ENCODE measurements at places on chromosomes 6 and 20.
A peak's percentile ranks its signal among the peaks of the same experiment; 100 is the strongest.

DNA sequence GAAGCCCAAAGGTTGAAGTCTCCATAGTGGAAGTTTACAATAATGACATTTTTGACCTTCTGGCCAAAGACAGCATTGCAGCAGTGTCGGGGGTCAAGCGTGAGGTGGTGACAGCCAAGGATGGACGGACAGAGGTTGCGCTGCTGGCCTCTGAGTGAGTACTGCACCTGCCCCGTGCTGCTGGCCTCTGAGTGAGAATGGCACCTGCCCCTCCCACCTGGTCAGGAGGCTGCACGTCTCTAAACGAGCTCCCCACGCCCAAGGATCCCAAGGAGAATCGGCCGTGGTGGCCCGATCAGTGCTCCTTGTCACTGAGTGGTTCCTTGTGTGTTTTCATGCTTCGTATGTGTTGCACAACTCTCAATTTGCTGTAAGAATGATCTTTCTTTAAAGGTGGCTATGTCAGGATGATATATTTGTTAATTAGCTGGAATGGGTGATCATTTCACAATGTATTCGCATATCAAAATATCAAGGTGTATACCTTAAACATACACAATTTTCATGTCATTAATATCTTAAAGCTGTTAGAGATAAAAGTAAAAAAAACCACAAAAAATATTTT, 40.4 kb downstream of the FRMD1 start:
- DNase-seq = no peak

DNA sequence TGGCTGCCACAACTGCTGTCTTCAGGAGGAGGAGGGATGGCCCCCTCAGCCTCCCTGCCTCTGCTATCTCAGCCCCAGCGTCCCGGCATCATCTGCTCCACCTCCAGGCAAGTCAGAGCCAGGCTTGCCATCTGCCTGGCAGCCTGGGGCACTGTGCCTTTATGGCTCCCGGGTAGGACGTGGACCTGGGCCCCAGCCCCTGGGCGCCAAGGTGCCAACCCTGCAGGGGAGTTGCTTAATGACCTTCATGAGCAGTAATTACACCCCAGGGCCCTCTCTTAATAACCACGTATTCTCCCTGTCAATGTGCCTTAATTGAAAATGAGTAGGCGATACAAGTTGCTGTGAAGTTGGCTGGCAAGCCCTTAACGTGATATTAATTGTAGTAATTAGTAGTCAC, 122.1 kb upstream of the MLN start:
- no peak for DNase-seq

DNA sequence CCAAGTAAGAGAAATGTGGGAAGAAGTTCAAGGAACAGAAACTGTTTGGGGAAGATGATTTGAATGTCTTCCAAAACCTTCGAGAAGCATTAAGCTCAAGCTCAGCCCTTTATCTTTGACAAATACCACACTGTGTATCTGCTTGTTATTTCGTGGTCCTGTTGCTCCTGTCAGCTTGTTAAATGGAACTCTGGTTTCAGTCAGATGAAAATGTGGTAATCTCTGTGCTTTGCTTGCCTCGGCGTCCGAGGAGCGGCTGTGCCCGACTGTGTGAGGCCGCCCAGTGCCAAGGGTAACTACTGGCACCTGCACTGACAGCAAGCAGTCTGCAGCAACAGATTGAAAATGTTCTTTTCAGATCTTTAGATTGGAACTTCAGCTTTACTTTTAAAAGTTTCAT, 577.9 kb upstream of the FLRT3 start:
- no peak for DNase-seq

DNA sequence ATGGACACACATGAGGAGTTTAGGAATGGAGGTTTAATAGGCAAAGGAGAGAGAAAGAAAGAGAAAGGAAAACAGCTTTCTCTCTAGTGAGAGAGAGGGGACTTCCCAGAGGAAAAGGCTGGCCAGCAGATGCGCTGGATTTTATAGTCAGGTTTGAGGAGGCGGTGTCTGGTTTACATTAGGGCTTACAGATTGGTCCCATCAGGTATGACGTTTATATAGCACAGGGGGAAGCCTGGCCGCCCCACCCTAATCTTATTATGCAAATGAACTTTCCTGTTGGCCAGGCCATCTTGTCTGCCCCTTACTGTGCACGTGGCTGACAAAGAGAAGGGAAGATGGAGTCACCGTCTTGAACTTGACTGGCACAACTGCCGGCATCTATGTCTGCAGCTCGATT, 86.6 kb upstream of the QKI start:
- no peak for DNase-seq

DNA sequence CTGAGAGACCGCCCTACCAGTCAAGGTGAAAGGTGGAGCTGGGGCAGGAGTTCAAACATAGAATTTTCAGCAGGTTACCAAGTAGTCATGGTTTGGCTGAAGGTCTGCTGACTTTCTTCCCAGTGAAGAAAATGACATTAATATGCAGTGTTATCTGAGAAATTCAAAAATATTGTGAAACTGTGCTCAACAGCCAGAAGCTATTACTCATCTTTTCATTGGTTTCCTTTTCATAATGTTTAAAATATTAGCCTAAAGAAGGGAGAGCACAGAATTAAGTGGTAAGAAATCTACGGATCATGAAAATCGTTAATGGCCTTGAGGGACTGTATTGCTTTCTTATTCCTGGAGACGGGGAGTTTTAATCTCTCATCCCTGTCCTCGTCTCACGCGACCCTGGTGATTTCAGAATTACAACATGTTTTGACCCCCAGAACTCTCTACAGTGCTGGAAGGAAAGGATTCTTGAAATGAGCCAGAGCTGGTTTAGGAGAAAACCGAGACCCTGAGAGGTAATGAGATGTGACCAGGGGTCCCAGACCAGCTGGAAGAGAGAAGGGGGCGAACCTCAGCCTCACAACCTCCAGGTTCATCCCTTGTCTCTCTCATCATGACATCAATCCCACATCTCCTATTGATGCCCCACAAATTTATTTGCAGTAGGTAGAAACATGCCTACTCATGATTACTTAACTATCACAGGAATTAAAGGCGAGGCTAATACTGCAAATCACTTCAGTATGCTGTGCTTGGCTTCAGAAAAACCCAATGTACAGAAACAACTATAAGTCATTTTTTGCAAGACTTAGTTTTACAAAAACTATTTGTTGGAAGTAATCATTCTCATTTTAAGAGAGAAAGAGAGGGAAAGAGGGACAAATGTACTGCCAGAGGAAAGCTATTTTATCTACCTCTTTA, 209.5 kb downstream of the FNDC1 start:
- no peak for DNase-seq

DNA sequence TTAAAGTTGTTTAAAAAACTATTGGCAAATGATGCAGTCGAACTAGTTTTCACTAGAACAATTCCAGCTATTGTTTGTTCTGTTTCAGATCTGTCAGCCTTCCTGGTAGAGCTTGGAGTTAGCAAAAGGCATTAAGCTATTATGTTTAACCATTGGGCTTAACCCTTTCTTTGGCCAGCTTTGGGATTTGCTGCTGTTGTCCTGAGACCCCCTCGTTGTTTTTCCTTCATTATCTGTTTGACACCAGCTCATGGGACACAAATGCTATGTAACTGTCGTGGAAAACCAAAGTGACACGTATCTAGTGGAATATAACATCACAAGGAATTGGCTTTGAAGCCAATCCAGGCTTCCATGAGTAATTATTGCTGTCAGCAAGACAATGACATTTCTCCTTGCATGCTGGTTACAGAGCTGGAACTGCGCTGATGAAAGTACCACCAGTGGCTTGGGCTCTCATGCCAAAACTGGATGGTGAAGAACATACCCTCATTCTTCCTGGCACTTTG, 96.0 kb downstream of the EYA2 start:
- DNase-seq = no peak

DNA sequence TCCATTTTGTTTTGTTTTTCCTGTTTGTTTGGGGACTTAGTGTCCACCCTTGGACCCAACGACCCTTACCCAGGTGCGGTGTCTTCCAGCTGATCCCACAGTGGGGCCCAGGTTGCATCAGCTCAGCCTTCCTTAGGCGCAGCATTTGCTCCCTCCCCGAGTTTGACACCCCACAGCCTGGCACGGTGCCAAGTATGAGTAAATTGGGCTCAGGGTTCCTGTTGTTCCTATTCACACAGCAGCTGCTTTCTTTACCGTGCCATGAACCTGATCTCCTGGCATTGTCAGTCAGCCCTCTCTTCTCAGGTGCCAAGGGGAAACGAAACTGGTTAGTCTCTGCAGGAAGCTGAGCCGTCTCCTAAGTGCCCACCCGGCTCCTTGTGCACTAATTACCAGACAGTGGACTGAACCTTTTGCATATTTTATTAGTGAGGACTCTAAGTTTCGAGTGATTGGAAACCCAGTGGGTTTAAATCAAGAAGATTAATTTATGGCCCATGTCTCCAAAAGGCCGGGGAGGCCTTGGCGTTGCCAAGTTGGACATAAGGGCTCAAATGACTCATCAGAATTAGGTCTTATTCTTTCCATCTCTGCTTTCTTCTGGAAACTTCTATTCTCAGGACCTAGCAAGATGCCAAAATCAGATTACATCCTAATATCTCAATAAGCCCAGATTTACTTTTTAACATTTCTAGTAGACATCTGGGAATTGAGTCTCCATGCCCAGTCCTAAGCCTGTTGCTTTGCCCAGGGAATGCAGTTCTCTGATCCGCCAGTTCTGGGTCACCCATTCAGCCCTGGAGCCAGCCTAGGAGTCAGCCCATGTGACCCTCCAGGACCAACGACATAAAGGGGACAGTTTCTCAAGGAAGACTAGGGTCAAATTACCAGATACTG, 68.8 kb downstream of the TSHZ2 start:
- no peak for DNase-seq

DNA sequence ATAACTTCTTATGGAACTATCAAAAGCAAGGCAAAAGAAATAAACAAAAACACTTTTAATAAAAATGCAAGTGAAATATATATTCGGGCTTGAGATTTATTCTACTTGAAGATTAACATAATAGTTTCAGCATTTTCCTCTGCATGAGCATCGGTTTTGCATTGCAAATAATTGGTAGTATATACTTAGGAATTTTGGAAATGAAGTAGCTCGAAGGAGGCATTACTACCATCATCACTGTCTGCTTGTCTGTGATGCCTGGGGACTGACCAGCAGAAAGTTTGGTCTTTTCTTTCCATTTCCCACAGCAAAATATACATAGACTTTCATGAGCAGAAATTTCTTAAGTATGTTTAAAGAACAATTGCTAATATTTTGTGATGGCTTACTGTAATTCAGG, 570.7 kb downstream of the HTR1B start:
- DNase-seq = no peak

- DNase-seq = no peak
Measured at GRCh38 chr6:22036699-22037098, 260.1 kb downstream of the PRL start.

DNA sequence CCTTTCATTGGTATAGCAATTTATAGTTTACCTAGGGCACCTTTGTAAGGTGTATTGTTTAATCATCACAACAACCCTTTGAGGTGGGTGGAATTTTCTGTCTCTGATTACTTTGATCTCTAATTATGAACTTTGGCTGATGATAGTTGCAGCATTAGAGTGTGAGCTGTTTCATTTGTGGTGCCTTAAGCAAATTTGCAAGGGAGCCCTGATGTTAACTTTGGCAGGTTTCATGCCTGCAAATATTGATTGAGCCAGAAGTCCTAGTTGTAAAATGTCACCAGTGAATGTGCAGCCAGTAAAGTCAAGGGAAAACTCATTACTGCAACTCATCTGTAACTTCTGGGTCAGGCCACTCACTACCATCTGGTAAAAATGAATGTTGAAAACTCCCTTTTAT, 29.8 kb downstream of the CTNNBL1 start:
- DNase-seq = no peak

GRCh38 chr6:75673884-75674283, 72.2 kb downstream of the SENP6 start:
- DNase-seq = no peak

GRCh38 chr6:105111105-105111504, 68.7 kb downstream of the POPDC3 start:
- DNase-seq = no peak

GRCh38 chr6:128437685-128438084, 82.7 kb downstream of the PTPRK start:
- no peak for DNase-seq

DNA sequence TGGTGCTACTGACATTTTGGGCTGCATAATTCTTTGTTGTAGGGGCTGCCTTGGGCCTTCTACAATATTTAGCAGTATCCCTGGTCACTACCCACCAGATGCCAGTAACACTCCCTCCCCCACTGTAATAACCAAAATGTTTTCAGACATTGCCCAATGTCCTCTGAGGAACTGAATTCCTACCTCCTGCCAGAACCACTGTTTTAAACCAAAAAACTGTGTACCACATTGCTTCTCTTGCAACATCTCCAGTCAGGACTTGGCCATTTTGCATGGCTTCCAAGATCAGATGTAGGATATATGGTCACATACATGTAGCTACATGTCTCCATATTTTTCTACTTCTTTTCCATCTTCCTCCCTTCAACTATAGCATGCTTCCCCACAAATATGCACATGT, 97.4 kb upstream of the IFNGR1 start:
- no peak for DNase-seq

GRCh38 chr6:118913161-118913560, 19.2 kb downstream of the ASF1A start:
- no peak for DNase-seq

GRCh38 chr20:41877911-41878310, 259.7 kb upstream of the CHD6 start:
- no peak for DNase-seq

DNA sequence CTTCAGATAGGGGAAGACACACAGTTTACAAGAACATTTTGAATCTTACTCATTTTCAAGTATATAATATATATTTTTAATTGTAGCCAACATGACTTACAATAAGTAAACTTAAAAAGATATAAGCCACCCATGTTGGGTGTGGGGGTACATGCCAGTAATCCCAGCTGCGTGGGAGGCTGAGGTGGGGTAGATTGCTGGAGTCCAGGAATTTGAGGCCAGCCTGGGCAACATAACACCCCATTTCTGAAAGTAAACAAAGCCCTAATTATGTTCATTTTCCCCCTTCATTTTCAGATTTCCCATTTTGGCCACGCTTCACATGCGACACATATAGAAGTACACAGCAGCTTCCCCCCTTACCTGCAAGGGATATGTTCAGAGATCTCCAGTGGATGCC, 30.5 kb downstream of the SERPINB6 start:
- DNase-seq = no peak

GRCh38 chr6:103797738-103798137, 1062.0 kb downstream of the HACE1 start:
- DNase-seq = peak; percentile 76

GRCh38 chr20:62059401-62059800, 6.3 kb downstream of the TAF4 start:
- no peak for DNase-seq

DNA sequence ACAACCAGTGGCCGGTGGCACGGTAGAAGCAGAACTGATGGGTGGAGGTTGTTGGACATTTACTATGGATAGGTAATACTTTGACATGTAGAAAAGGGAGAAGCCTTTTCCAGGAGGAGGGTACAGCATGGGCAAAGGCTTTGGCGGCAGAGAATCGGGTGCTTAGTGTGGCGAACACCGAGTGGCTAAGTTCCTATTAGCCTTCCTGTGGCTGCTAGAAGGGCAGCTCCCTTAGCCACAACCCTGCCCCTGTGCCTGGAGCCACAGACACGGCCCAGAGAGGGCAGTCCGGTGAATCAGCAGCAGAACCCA, 37.9 kb upstream of the TGM2 start:
- no peak for DNase-seq

Measured in SK-N-MC (cell line).